ENCODE measurements at places on chromosomes 6 and 20. TPM values are rescaled to one million over a fixed set of nuclear protein-coding genes. Genes with fewer than 3 reads are reported as not detected.

Gene TCP11
- not detected for total RNA-seq

Gene ZNF133
- total RNA-seq, result 3.7 TPM

Gene RNF144B
- total RNA-seq, result not detected

Gene TGM3
- not detected for total RNA-seq

Gene SNX14
- 72.7 TPM for total RNA-seq

Gene ADGB
- total RNA-seq, result not detected

Gene LMBRD1
- 21.4 TPM for total RNA-seq

Gene OLIG3
- total RNA-seq, result not detected

Gene PRICKLE4
- total RNA-seq, result 0.87 TPM

Gene TP53TG5
- total RNA-seq, result not detected

Gene SOBP
- total RNA-seq, result 0.16 TPM

Gene SPINT3
- total RNA-seq, result not detected

Gene NUP43
- total RNA-seq, result 101 TPM

Gene SMOC2
- total RNA-seq, result 1.7 TPM

Gene MLN
- total RNA-seq, result not detected

Gene PRIM2
- total RNA-seq, result 33.6 TPM

Gene ADAM33
- total RNA-seq, result not detected

Gene BANF2
- total RNA-seq, result not detected

Gene PXMP4
- total RNA-seq, result 12.6 TPM

Gene CNKSR3
- 27.9 TPM for total RNA-seq

Gene RSPH9
- not detected for total RNA-seq

Gene CABLES2
- 4.2 TPM for total RNA-seq

Gene STXBP5
- 115 TPM for total RNA-seq

Gene GJA10
- total RNA-seq, result not detected

Gene TNXB
- 25.8 TPM for total RNA-seq

Gene ADGRB3
- total RNA-seq, result 3.9 TPM

Gene FAM209B
- total RNA-seq, result not detected

Gene CGA
- total RNA-seq, result not detected

Gene OR12D3
- total RNA-seq, result not detected

Gene HLA-C
- 5.3 TPM for total RNA-seq

Gene PPP1R16B
- 11.5 TPM for total RNA-seq

Gene ENPP1
- 0.22 TPM for total RNA-seq

Gene LY6G6F
- 0.18 TPM for total RNA-seq

Gene ULBP3
- total RNA-seq, result 0.38 TPM

Gene SENP6
- 52.9 TPM for total RNA-seq

Gene MOXD1
- total RNA-seq, result not detected

Gene SPTLC3
- total RNA-seq, result not detected

Gene TEAD3
- 12.6 TPM for total RNA-seq

Gene MATN4
- total RNA-seq, result 0.13 TPM

Gene APCDD1L
- not detected for total RNA-seq

Gene SPATA25
- total RNA-seq, result 0.95 TPM

Gene FERMT1
- total RNA-seq, result 0.07 TPM

Gene TFEB
- 4.7 TPM for total RNA-seq

Gene FYN
- 15.7 TPM for total RNA-seq

Gene SNAP91
- total RNA-seq, result not detected

Gene TSBP1
- not detected for total RNA-seq

Gene SMIM8
- 13.7 TPM for total RNA-seq

Gene SNAP25
- total RNA-seq, result not detected

Gene CRISP2
- not detected for total RNA-seq

Gene PNLDC1
- total RNA-seq, result not detected

Gene RBBP8NL
- total RNA-seq, result not detected

Gene VWA7
- 2.9 TPM for total RNA-seq

Gene VGLL2
- not detected for total RNA-seq

Gene EPHA7
- not detected for total RNA-seq

All from K562 (cell line).